ENCODE measurements at places on chromosomes 1 and 21. TPM values are rescaled to one million over a fixed set of nuclear protein-coding genes. Genes with fewer than 3 reads are reported as not detected.

The PCP4L1 gene
- not detected for total RNA-seq

The GLIS1 gene
- 0.29 TPM for total RNA-seq

The ASPM gene
- 30.3 TPM for total RNA-seq

The NUP210L gene
- total RNA-seq, result not detected

The CAMK2N1 gene
- 25.1 TPM for total RNA-seq

The HSD3B1 gene
- total RNA-seq, result not detected

The C1orf94 gene
- not detected for total RNA-seq

The UHMK1 gene
- 40.4 TPM for total RNA-seq

The NBPF20 gene
- 0.58 TPM for total RNA-seq

The OLFML2B gene
- 2.0 TPM for total RNA-seq

The DISC1 gene
- total RNA-seq, result 1.6 TPM

The SLC30A10 gene
- not detected for total RNA-seq

The SNIP1 gene
- total RNA-seq, result 5.5 TPM

The ARHGAP29 gene
- 81.3 TPM for total RNA-seq

The CHML gene
- 7.6 TPM for total RNA-seq

The CCDC18 gene
- total RNA-seq, result 15.1 TPM

The NUDT4B gene
- total RNA-seq, result 20.7 TPM

The PLPP3 gene
- total RNA-seq, result 4.9 TPM

The SPATA17 gene
- 0.18 TPM for total RNA-seq

The FAM110D gene
- not detected for total RNA-seq

The FGR gene
- total RNA-seq, result 0.29 TPM

The SLC26A9 gene
- not detected for total RNA-seq

The CLCC1 gene
- 30.0 TPM for total RNA-seq

The LCE1C gene
- total RNA-seq, result not detected

The PIGV gene
- 15.2 TPM for total RNA-seq

The KRTAP13-3 gene
- total RNA-seq, result not detected

The ACTN2 gene
- total RNA-seq, result not detected

The DCST1 gene
- not detected for total RNA-seq

The ANGPTL7 gene
- total RNA-seq, result not detected

The PGLYRP4 gene
- total RNA-seq, result not detected
